ENCODE measurements at places on chromosomes 12 and 14.

GRCh38 chr14:31208546-31209424, 1.2 kb upstream of the HECTD1 start:
- no peak for DNase-seq

DNA sequence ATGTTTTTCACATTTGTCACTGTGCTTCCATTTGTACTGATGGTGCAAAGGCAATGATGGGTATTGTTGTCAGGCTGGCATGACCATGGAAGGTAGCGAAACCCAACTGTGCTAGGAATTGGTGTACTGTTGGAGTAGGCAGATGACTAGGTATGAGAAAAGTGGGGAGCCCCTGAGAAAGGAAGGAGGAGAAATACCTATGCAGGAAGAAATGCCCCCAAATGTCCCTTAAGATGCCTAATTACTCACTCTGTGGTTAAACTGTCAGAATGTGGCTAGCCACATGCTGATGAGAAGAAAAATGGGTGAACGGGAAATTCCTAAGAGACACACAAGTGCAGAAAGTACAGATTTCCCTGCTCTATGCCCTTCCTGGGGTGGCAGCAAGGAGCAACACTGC, 339.1 kb downstream of the TMEM132D start:
- DNase-seq: no peak

DNA sequence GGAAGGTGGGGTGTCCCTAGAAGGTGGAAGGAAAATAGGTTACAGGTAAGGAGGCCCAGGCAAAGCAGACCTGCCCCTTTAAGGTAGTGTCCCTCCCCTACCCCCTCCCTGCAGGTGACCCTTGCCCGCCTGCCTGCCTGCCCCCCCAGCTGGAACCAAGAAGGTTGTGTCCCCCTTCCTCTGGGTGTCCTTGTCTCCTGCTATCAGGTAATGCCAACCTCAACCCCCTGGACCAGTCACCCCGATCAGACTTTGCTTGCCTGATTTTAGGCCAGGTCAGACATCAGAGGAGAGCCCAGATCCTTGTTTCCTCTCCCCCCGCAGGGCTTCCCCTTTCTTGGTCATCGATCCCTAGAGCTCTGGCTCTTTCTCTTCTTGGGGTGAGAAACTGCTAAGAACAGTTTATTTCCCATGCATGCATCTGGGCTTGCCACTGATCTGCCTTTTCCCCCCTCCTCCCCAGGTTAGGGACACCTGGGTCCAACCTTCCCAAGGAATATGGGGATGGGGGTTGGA, at the start of gene SLC39A5:
TSS of gene SLC39A5 (plus strand) at position 136 of the 516 bp plus-strand sequence. CDS start 1,224 bp downstream, outside the sequence.
- DNase-seq: no peak

GRCh38 chr14:81165188-81165587, 55.6 kb downstream of the GTF2A1 start:
- no peak for DNase-seq

DNA sequence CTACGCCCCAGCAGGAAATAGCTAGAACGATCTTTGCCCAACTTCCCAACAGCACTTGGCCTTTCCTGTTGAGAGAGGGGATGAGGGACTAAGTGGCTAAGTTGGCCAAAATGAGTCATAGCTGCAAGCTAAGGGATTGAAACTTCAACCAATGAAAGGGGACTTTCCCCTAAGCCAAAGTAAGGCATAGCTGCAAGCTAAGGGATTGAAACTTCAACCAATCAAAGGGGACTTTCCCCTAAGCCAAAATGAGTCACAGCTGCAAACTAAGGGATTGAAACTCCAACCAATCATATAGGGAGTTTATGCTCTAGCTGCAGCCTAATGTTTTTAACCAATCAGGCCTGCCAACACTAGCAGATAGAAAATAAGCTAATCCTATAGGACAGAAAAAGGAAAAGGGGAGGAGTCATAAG, 100.5 kb upstream of the SSTR1 start:
- DNase-seq: no peak

- DNase-seq: no peak
Measured at GRCh38 chr12:20599757-20600156, 95.4 kb upstream of the SLCO1C1 start.

DNA sequence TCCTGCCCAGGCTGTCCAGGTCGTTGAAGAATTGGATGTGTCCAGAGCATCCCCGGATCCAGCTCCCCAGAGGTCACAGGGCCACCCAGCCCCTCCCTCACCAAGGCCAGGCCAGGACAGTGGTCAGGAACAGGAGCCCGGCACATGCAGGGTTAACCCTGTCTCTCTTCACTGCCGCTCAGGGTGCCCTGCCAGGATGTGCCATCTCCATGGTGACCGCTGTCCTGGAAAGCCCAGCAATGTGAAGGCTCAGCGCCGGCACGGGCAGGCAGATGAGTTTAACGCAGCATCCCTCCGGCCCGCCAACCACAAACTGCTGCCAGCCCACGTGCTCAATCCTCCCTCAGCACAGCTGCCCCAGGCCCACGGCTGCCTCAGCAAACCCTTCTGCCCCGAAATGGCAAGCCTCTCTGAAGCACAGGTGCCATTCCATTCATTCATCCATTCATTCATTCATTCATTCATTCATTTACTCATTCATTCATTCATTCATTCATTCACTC, 4.4 kb downstream of the TMEM179 start:
- no peak for DNase-seq

DNA sequence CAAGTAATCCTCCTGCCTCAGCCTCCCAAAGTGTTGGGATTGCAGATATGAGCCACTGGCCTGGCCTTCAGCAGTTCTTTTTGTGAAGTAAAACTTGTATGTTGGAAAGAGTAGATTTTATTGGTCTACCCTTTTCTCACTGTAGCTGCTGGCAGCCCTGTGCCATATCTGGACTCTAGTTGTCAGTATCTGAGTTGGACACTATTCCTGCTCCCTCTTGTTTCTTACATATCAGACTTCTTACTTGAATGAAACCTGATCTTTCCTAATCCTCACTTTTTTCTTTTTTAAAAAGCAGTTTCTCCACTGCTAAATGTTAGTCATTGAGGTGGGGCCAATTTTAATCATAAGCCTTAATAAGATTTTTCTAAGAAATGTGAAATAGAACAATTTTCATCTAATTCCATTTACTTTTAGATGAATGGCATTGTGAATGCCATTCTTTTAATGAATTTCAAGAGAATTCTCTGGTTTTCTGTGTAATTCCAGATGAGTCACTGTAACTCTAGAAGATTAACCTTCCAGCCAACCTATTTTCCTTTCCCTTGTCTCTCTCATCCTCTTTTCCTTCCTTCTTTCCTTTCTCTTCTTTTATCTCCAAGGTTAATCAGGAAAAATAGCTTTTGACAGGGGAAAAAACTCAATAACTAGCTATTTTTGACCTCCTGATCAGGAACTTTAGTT, 88.7 kb downstream of the APAF1 start:
- no peak for DNase-seq

DNA sequence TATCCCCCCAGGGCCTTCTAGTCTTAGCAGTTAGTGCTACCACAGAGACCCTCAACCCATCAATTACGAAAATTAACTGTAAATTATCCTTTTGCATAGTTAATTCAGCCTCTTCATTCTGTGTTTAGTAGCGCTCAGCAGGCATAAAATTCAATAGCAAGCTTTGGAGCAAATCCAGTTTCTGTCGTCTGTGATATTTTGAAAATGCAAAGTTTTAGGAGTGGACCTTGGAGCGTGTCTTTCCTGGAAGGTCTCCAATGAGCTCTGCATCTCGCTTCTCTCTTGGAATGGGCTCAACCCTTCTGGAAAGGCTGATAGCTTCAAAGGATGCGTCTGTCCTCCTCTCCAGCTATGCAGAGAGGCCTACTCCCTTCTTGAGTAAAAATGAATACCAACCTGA, 222.9 kb downstream of the SLC15A4 start:
- no peak for DNase-seq

GRCh38 chr14:77339407-77339806, 18.6 kb downstream of the GSTZ1 start:
- no peak for DNase-seq

DNA sequence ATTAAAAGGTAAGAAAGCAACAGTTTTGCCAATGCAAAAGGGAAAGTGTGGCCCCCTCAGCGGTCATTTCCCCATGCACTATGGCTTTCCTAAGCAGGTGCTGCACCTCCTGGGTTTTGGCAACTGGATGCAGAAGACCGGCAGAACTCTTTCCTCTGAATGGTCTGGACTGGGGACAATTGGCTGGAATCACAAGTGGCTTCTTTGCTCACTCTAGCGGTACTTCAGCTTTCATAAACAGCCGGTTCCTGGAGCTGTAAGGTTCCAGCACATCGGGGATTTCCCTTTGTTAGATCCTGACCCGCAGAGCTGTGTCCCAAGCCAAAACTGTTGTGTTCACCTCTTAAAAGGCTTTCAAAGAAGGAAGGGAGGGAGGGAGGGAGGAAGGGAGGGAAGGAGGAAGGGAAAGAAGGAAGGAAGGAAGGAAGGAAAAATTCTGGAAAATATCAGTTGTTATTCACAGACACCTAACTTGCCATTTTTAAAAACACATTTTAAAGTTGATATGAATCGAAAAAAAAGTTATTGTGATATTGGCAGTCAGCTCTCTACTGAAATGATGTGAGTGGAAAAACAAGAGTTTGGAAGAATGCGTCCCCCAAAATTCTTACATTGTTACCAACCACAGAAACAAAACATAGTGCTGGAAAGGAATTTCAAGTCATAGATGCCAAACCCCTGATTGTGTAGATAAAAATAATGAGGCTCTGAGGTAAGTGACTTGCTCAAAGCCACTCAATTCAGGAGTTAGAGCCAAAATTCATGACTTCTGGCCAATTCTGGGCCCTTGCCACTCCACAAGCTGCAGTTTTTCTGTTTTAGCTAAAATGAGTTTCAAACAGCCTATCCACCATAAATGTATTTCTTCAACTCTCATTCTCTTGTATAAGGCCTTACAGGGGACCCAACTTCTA, 220.6 kb upstream of the HMGA2 start:
- DNase-seq: no peak

- DNase-seq: peak; percentile 32
Measured at GRCh38 chr12:56645201-56645716, 525 bp downstream of the ATP5F1B start.

GRCh38 chr14:75495882-75496281, 26.4 kb upstream of the BATF start:
- DNase-seq: no peak

DNA sequence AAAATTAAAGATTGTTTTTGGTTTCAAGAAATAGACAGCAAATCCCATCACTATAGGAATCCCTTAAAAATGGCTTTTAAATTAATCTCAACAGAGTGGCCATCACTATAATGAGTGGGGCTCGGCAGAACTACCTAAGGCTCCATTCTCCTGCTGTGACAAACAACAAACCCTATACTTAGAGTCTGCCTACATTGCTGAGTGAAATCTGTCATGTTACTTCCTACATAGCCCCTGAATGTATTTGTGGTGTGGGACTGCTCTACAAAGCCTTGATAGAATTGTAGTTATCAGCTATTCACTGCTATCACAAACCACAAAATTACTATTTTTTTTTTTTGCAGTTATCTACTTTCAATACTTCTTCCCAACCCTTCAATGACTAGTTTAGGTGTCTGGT, 538.7 kb upstream of the ATXN7L3B start:
- no peak for DNase-seq

DNA sequence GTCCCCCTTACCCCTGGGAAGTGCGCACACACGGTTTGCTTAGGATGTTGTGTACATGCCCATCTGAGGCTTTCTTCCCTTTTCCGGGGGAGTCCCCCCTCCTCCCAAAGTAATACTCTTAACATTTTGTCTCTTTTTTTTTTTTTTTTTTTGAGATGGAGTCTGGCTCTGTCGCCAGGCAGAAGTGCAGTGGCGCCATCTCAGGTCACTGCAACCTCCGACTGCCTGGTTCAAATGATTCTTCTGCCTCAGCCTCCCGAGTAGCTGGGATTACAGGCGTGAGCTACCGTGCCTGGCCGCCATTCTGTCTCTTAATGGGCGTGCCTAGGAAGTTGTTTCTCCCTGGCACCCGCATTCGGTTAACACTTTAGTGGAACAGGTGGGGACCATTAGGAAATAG, 4.5 kb upstream of the GMFB start:
- DNase-seq: no peak

DNA sequence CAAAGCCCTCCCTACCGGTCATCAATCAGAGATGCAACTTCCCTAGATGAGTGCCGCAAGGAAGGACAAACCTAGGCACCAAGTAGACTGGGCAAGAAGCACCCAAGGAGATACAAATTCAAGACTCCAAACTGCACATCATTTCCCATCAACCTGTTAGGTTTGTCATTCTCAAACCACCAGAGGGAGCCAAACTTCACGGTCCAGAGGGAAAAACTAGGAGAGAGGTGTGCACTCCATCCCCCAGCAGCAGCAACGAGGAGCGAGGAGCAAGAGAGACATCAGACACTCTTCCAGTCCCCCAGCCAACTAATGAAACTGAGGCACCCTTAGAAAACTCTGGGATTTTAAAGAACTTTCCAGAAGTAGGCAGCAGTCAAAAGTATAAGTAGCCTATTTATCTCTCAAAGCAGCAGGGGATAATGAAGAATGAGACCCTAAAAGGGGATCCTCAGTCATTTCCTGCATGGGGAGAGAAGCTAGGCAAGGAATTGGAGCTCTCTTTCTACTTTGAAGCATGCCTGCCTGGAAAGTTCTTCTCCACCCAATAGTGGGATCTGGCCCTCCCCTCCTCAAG, 37.0 kb upstream of the NT5DC3 start:
- DNase-seq: no peak

- DNase-seq: no peak
Measured at GRCh38 chr14:64209444-64210131, 84.6 kb downstream of the ESR2 start.

GRCh38 chr12:67920413-67920812, 68.8 kb upstream of the IFNG-AS1 start:
- no peak for DNase-seq
